ENCODE measurements at places on chromosomes 6 and 20.
A peak's percentile ranks its signal among the peaks of the same experiment; 100 is the strongest.

DNA sequence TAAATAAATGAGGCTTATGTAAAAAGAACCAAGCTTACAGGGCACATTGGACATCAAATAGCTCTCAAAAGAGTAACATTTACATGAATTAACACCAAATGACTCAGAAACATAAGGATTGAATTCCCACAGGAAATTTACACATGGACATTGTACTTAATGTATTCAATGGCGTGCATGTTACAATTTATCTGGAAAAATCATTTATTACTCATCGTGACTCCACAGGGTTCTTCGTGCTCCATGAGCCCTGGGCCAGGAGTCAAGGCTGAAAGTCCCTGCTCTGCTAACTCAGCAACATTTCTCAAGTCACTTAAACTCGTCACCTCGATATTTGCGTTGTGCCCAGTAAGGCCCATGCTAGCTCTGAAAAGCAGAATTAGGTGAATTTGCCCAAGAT, 158.5 kb downstream of the PHACTR1 start:
- DNase-seq = no peak

DNA sequence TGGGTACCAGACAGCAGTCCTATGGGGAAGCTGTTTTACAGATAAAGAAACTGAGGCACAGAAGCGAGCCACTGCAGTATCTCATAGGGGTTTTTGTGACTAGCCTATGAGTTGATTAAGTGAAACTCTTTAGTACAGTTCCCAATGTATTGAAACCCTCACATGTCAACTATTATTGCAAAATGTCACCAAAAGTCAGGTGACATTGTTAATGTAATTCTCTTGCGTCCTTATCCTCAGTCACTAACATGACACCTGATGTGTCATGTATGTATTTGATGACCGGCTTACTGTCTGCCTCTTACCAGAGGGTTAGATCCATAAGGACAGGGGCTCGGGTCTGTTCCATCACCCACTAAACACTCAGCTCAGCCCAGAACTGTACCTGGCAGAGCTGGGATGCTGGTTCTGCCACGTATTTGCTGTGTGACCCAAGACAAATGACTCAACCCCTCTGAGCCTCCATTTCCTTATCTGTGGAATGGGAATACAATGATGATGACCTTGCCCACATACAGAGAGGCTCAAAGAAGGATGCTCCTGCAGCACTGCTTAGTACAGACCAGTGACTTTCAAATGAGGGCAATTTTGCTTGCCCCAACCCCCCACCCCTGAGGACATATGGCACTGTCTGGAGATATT, 32.9 kb downstream of the PREX1 start:
- DNase-seq = no peak

- no peak for DNase-seq
These were observed 47.7 kb downstream of the PLAGL2 start for GRCh38 chr20:32159766-32160221.

- no peak for DNase-seq
These were observed 17.6 kb downstream of the CBFA2T2 start for GRCh38 chr20:33507461-33507860.

GRCh38 chr6:24584382-24584720, 61.6 kb downstream of the KIAA0319 start:
- no peak for DNase-seq

- DNase-seq = no peak
These were observed 766 bp downstream of the PRICKLE4 start for GRCh38 chr6:41781366-41781730.

DNA sequence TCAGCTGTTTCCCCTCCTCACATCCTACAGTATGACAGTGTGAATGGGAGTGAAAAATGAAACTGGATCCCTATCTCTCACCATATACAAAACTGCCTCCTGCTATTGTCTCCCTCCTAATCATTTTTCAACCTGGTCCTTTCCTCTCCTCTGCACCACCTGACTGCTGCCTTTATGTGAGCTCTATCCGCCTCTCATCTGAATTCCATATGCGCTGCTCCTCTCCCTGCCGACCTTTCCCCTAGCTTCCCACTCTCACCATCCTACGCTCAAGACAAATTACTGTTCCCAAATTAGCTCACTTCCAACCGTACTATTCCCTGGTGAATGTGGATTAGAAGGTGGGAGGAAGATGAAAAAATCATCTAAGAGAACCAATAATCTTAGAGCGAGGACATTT, 148.4 kb upstream of the FBXL4 start:
- no peak for DNase-seq

- peak; percentile 7 for DNase-seq
These were observed 533.1 kb upstream of the CDH4 start for GRCh38 chr20:60718743-60719480.

DNA sequence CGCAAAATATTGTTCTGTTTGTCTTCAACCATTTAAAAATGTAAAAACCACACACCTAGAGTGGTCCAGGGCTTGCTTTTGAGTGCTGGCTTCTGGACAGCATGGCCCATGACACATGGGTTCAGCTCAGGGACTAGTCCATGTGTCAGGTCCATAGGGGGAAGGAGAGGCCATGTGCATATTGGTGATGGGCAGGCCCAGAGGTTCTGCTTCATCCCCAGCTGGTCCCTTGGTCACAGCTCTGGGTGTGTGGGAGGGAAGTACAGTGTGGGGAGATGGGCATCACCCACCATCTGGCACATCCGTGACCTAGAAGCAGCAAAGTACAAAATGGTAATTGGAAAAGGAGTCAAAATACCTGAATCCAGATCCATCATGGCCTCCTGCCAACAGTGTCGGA, 50.7 kb downstream of the STK35 start:
- no peak for DNase-seq

DNA sequence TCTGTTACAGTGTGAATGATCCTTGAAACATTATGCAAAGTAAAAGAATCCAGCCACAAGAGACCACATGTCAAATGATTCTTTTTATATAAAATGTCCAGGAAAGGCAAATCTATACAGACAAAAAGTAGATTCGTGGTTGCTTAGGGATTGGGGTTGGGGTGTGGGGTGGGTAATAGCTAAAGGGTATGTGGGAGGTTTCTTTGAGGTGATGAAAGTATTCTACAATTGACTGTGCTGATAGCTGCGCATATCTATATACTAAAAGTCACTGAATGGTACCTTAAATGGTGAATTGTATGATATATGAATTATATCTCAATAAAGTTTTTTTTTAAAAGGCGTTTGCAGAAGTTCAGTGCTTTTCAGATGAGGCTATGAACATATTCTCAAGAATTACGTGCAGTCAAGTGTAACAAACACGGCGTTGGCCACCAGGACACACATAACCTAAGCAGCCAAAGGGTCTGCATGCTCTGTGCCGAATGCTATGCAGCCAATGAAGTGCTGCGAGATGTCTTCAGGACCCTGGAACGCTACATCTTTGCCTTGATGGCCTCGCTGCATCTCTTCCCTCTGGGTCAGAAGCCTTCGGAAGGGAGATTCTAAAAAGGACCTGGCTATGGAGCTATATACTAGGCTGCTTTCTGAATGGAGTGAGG, 96.9 kb downstream of the SCML4 start:
- no peak for DNase-seq

GRCh38 chr6:10205892-10206291, 209.0 kb downstream of the TFAP2A start:
- DNase-seq = no peak

Data from NCI-H526 treated with DMSO at 0.1 percent for 48 hours (cell line).